Activated T-helper 1 cell treated with Interleukin-2 at 50 U/mL for 16 hours (primary cell): ENCODE measurements at places on chromosomes 3 and 15.

DNA sequence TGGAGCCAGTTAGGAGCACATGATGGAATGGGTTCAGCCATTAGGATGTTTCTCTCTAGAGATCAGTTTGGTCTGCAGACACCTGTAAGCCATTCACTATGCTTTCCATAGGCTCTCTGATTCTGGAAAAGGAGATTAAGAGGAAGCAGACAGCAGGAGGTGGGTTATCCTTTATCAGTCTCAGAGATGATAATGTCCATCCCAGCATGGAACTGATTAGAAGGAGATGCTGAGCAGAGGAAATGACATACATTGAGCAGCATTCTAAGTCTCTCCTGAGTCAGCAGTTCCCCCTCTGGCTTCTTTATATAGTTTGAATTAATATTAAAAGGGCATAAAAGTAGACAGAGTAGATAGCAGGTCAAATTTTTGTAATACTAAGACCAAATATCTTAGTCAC, 591.1 kb downstream of the GBE1 start:
- no peak for DNase-seq

DNA sequence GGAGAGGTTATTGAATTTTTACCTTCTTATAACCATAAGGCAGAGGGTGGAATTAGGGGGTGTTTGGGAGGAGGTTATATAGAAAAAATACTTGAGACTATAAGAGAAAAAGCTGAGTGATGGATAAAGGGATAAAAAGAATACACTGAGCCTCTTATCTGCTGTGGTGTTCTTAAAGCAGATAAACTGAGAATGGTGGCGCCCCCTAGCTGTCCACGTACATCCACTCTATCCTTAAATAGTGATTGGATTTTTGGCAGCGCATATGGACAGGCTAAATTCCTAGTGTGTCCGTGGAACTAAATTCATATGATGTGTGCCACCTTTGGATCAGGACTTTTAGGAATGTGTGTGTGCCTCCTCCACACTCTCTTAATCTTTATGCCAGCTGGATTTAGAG, 121.1 kb downstream of the OXSM start:
- DNase-seq: no peak

- DNase-seq: no peak
Measured at GRCh38 chr15:41599061-41599460, 40.0 kb downstream of the TYRO3 start.

GRCh38 chr3:99630815-99631214, 7.6 kb upstream of the COL8A1 start:
- no peak for DNase-seq

DNA sequence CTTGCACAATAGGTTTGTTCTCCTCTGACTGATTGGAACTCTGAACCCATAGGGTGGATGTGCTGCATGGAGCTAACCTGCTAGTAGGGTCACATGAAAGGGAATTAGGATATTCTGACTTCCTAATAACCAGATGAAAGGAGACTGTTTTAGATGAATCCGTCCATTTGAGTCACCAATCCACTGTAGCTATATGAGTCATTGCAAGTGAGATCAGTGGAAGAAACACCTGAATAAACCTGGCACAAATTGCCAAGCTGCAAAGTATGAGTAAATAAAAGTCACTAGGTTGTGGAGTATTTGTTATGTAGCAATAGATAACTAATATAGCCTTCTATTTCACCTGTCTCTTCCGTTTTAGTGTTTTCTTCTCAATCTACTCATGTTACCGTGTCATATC, 584.4 kb downstream of the PDCD6IP start:
- no peak for DNase-seq
